AG08396 (cell line): ENCODE measurements at places on chromosomes 7 and 10.
A peak's percentile ranks its signal among the peaks of the same experiment; 100 is the strongest.

DNA sequence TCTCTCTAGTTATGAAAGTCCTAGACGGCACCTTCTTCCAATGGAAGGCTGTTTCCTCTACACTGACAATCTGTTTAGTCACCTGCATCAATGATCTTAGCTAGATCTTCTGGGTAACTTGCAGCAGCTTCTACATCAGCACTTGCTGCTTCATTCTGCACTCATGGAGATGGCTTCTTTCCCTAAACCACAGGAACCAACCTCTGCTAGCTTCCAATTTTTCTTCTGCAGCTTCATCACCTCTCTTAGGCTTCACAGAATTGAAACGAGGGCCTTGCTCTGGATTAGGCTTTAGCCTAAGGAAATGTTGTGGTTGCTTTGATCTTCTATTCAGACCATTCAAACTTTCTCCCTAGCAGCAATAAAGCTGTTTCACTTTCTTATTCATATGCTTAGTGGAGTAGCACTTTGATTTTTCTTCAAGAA lies 24.6 kb downstream of the NAMPT start:
- no peak for DNase-seq

DNA sequence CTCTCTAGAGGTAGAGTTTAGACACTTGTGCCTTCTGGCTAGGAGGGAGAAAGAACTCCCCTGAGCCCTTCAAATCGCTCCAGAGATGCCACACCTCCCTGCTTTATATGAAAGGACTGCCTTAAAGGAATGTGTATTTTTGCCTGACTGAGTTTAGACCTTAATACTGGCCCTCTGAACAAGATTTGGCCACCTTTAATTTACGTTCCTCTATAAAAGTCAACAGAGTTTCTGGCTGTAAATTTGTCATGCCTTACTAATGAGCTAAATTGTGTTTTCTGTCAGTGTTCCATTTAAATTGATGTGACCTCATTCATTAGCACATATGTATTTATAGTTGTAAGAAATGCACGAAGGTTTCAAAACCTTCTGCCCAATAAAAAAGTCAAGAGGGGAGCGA lies 48.0 kb downstream of the SEMA3C start:
- DNase-seq = no peak

- DNase-seq = no peak
Observed at GRCh38 chr10:61721431-61721830, 58.7 kb downstream of the CABCOCO1 start.

- no peak for DNase-seq
Observed at GRCh38 chr7:765383-765782, 38.3 kb upstream of the PRKAR1B start.

GRCh38 chr7:15199482-15199881 lies 296.9 kb upstream of the DGKB start:
- DNase-seq = no peak

GRCh38 chr7:135164357-135165061 lies 6.0 kb downstream of the CYREN start:
- DNase-seq = peak; percentile 5

GRCh38 chr10:111885046-111885445 lies 298.5 kb downstream of the GPAM start:
- DNase-seq = no peak

DNA sequence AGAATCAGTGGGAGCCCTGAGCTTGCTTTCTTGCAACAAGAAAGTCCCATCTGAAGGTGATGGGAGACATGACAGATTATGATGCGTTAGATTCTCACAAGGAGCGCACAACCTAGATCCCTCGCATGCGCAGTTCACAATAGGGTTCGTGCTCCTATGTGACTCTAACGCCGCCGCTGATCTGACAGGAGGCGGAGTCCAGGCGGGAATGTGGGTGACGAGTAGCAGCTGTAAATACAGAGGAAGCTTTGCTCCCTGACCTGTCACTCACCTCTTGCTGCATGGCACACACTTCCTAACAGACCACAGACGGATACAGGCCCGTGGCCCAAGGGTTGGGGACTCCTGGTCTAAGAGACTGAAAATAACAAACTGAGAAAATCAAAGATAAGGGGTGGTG lies 1163.4 kb upstream of the AUTS2 start:
- no peak for DNase-seq

DNA sequence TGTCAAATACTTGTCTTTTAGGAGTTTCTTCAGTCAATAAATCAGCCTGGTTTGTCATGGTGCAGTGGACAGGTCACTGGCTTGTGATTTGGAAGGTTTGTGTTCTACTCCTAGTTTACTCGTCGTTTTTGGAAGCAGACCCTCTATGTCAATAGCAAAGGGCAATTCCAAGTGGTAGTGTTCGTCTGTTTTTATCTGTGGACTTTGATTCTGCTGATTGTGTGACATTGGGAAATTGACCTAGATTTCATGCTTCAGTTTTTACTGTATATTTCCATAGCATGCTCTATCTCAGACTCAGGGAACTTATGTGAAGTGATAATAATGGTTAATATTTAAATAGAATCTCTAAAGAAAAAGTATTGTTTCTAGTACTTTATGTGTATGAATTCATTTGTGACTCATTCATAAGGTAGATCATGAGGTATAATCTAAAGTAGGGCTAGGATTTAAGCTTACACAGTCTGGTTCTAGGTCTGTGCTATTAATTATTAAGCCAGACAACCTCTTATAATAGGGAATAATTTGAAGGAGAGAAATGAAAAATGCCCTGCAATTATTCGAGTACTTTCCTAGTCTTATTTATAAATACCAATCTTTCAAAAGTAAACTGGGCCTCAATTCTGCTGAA lies 198.1 kb downstream of the REEP3 start:
- DNase-seq = no peak

GRCh38 chr7:117807676-117808075 lies 65.6 kb downstream of the CTTNBP2 start:
- no peak for DNase-seq

DNA sequence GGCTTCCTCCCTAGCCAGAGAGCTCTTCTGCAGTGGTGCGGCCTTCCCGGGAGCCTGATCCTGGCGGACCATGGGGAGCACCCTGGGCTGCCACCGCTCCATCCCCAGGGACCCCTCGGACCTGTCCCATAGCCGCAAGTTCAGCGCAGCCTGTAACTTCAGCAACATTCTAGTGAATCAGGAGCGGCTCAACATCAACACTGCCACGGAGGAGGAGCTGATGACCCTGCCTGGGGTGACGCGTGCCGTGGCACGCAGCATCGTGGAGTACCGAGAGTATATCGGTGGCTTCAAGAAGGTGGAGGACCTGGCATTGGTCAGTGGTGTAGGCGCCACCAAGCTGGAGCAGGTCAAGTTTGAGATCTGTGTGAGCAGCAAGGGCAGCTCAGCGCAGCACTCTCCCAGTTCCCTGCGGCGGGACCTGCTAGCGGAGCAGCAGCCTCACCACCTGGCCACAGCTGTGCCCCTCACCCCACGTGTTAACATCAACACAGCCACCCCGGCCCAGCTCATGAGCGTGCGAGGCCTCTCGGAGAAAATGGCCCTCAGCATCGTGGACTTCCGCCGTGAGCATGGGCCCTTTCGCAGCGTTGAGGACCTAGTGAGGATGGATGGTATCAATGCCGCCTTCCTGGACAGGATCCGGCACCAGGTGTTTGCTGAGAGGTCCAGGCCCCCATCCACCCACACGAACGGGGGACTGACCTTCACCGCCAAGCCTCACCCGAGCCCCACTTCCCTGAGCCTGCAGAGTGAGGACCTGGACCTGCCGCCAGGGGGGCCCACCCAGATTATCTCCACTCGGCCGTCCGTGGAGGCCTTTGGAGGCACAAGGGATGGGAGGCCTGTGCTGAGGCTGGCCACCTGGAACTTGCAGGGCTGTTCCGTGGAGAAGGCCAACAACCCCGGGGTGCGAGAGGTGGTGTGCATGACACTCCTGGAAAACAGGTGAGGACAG lies 1.5 kb downstream of the EEPD1 start:
- DNase-seq = no peak

- peak; percentile 86 for DNase-seq
Observed at GRCh38 chr7:151051108-151051507, 2.8 kb downstream of the ASIC3 start.

GRCh38 chr10:5040010-5040673 lies 36.5 kb upstream of the AKR1C2 start:
- DNase-seq = no peak

GRCh38 chr10:58781873-58782488 lies 269.3 kb downstream of the BICC1 start:
- DNase-seq = peak; percentile 24
